Dermis microvascular lymphatic vessel endothelial cell (primary cell): ENCODE measurements at places on chromosomes 16 and 17.

DNA sequence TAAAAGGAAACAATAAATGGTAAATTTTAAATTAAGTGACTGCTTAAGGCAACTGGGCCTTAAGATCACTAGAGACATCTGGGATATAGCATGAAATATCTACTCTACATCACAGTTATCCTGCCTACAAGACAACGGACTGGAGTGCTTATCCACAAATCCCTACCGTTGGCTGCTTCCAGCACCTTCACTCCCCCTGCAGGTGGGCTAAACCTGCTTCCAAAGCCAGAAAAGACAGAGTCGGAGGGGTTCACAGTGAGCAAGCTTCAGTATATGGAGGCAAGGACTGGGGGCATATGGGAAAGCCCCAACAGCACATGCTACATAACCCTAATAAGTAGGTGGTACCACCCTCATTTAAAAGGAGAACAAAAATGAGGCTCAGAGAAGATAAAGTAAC, 45.3 kb downstream of the GRIN2A start:
- DNase-seq, result no peak

DNA sequence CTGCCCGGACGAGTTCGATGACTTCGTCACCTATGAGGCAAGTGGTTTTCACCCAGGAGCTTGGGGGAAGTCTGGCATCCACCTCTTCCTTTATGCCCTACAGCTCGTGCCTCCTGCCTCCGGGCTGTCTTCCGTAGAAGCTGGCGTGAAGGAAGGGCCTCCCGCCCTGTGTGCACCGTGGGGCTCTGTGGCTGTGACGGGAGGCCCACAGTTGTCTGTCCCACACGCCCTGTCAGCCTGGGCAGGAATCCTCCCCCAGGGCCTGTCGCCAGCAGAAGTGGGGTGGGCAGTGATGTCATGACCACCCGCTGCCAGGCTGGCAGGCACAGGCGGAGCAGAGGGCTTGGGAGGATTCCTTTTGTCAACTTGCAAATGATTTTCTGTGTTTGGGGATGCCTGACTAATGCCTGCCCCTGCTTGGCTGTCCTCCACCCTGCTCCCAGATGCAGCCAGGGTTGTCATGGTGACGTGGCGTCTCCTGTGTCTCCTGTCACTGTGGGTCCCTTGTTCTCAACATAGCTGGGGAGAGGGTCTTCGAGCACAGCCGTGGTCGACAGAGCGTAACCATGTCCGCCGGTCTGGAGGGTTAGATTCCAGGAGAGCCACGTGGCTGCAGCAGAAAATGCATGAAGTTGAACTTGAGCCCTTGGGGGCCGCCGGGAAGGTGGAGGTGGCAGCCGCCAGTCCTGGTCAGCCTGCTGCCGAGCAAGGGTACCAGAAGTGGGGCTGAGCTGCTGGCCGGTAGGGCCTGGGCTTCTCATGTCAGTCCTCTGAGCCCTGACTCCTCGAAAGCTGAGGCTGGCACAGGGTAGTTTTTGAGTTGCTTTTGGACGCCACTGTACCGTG, 46.1 kb downstream of the RAB11FIP3 start:
- no peak for DNase-seq

DNA sequence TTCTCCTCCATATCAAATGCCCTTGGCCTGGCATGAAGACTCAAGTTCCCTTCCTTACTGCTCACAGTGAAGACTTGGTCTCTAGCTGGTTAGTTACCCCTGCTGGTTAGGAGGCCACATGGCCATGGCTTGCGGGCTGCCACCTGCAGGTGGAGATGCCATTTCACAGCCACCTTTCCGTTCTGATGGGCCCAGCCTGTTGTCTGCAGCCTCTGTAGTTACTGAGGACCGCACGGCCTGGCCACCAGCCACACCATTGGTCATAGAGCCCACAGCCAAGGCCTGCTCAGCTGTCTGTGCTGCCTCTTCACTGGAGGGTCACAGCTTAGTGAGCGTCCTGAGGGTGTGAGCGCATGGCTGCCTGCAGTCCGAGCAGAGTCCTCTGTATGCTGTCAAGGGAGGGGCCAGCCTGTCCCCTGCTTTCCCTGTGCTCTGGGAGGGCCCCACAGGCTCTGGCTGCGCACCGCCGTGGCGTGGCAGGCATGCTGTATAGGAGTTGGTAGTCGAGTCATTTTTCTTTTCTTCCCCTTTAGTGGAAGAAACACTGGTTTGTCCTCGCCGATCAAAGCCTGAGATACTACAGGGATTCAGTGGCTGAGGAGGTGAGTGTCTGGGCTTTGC, 59.2 kb downstream of the PLD6 start:
- DNase-seq, result no peak

DNA sequence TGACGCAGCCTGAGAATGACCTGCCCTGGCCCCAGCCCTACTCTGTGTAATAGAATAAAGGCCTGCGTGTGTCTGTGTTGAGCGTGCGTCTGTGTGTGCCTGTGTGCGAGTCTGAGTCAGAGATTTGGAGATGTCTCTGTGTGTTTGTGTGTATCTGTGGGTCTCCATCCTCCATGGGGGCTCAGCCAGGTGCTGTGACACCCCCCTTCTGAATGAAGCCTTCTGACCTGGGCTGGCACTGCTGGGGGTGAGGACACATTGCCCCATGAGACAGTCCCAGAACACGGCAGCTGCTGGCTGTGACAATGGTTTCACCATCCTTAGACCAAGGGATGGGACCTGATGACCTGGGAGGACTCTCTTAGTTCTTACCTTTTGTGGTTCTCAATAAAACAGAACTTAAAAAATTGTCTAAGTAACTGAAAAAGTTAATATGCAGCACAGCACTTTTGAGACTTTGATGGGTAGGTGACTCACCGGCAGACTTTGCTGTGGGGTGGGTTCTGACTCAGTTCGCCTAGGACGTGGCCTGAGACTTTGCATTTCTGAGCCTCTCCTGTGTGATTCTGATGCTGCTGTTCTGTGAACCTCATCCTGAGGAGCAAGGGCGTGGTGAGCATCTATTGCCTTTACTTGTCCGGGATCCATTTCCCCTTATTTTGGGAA, 5.7 kb downstream of the LAT start:
- DNase-seq, result no peak

- DNase-seq, result no peak
These were observed 34.0 kb downstream of the PGS1 start for GRCh38 chr17:78412403-78412802.

DNA sequence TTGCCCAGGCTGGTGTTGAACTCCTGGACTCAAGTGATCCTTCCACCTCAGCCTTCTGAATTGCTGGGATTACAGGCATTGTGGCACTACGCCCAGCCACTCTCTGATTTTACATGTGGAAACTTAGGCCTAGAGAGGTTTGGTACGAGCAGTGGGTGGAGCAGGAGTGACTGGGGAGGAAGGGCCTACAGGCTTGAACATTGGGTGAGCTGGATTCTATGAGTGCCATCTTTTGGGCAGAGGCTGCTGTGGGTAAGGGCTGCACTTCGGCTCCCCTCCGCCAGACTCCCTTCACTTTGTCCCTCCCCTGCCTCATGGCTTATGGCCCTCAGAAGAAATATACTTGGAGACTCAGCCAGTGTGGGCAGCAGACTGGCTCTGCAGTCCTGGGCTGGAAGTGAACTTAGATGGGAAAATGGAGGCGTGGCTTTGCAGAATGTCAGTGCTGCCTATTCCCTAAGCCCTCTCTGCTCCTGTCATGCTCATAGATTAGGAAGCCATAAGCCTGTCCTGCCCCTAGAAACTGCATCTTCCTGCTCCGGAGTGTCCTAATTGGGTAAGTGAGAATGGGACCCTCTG, 9.5 kb upstream of the MRC2 start:
- no peak for DNase-seq

- no peak for DNase-seq
These were observed 3.0 kb downstream of the NGFR start for GRCh38 chr17:49498029-49498615.

GRCh38 chr17:34781571-34782108, 179.6 kb downstream of the CCT6B start:
- DNase-seq, result no peak
